ENCODE measurements at places on chromosomes 7 and 10.

DNA sequence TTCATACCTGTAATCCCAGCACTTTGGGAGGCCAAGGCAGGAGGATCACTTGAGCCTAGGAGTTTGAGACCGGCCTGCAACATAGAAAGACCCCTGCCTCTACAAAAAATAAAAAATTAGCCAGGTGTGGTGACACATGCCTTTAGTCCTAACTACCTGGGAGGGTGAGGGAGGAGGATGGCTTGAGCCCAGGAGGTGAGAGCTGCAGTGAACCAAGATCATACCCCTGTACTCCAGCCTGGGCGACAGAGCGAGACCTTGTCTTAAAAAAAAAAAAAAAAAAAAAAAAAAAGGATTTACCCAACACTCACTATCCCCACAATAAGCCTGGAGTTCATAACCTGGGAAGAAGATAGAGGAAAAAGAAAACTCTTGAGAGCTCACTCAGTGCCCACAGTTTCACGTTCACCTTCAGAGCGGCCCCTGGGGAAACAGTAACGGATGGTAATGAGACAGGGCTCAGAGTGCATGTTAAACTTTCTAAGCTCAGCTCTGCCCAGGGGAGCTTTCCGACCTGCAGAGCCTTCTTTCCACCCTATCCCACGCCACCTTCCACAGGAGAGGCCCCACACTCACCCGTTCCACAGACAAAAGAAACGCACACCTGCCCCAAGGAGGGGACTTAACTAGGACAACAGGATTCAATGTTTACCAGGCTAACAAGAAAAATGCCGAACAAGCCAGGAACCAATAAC, 259.8 kb upstream of the KLF14 start:
- DNase-seq = no peak

- no peak for DNase-seq
Measured at GRCh38 chr7:13044309-13044708, 356.9 kb downstream of the ARL4A start.

GRCh38 chr10:34655286-34656170, 159.6 kb downstream of the PARD3 start:
- peak; percentile 82 for DNase-seq

GRCh38 chr7:98133621-98134303, 27.1 kb downstream of the LMTK2 start:
- no peak for DNase-seq

DNA sequence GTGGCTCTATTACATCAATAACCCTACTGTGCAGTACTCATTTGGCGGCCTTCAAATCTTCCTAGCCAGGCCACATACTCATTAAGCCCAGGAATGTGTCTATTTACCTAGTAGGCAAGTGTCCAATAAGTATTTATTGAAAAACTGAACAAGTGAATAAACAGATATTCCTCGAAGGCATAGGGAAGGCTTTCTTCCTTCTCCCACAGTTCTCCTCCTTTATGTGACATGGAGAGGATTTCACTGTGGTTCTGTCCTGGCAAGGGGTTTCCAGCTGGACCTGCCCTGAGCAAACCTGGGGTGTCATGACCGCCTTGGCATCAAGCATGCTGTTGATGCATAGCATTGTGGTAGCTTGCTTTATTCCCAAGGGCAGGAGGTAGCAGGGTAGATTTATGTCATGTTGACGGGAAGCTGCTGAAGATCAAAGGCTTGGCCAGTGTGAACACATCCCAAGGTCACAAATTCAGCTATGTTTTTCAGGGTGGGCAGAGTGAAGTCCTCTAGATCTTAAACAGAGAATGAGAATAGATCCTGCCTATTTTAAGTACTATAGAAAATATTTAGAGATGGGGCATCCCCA, 195.1 kb downstream of the INHBA start:
- no peak for DNase-seq

DNA sequence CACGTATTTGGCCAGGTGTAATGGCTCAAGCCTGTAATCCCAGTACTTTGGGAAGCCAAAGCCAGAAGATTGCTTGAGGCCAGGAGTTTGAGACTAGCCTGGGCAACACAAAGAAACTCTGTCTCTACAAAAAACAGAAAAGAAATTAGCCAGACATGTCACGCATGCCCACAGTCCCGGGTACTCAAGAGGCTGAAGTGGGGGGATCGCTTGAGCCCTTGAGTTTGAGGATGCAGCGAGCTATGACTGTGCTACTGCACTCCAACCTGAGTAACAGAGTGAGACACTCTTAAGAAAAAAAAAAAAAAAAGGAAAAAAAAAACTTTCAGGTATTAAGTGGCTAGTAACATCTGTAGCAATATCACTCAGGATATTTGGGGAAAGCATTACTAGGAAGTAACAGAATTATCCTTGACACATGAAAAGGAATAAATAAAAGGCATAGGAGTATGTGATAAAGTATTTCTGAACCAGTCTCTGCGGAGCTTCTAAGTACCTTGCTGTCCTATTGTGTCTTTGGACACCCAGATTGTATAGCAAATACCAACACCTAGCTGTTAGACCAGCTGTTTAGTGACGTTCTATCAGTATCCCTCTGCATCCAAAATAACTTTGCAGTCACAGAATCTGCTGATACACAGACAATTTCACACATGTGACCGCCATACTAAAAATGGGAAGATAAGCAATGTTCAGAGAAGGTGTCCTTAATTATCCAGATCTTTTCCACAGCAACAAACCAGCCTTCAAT, 74.4 kb downstream of the CYTH3 start:
- no peak for DNase-seq

GRCh38 chr7:151946932-151947331, 9.3 kb upstream of the GALNTL5 start:
- DNase-seq = no peak

GRCh38 chr7:69395061-69395714, 203.1 kb upstream of the AUTS2 start:
- DNase-seq = peak; percentile 71

- DNase-seq = no peak
Measured at GRCh38 chr7:55429835-55430499, 64.8 kb downstream of the LANCL2 start.

DNA sequence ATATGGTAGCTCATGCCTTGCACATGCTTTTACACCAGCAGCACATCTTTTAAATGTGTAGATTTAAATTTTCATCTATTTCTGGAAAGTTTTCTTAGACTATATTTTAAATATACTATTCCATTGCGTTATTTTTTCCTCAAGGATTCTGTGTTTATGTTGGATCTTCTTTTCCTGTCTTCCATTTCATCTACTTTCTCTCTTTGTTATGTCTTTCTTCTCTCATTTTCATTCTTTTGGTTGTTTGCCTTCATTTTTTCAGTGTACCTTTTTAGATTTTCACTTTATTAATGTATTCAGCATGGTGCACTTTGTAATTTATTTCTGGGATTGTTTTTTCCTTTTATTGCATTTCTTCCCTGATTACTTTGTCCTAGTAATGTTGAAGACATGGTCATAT, 329.8 kb downstream of the ADK start:
- DNase-seq = no peak

DNA sequence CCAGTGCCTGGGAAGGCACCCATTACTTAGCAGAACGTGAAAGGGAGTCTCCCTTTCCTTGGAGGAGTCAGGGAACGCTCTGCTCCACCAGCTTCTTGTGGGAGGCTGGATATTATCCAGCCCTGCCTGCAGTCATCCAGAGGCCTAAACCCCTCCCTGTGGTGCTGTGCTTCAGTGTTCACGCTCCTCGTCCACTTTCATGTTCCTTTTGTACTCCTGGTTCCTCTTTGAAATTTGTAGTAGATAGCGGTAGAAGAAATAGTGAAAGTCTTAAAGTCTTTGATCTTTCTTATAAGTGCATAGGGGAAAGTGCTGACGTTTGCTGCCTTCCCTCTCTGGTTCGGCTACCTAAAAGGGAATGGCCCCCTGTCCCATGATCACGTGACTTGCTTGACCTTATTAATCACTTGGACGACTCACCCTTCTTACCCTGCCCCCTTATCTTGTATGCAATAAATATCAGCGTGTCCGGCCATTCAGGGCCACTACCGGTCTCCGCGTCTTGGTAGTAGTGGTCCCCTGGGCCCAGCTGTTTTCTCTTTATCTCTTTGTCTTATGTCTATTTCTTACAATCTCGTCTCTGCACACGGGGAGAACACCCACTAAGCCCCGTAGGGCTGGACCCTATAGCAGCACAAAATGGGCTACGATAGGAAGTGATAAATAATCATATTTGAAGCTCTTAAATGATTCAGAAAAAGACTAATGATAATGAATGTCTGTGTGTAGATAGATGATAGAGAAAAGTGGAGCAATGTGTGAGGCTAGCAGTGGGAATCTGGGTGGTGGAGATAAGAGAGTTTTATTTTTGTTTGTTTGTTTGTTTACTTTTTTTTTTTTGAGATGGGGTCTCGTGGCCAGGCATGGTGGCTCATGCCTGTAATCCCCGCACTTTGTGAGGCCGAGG, 5.8 kb upstream of the ESYT2 start:
- no peak for DNase-seq

GRCh38 chr7:26437003-26437532, 145.4 kb downstream of the SNX10 start:
- no peak for DNase-seq

DNA sequence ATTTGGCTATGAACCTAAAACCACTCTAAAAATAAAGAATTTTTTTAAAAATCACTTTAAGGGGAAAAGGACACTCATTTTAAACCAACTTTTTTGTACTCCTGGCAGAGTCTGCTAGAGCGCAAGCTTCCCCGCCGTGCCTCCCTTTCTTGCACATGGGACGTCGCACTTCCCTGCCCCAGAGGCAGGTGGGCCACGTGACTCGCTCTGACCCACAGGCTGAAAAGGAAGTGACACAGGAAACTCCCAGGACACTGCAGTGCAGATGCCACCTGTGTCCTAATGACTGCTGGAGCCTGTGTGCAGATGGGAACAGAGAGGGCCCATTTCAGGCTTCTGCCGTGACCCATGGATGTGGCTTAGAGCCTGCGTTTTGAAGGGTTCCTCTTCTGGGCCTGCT, 142.1 kb upstream of the LANCL2 start:
- no peak for DNase-seq

- DNase-seq = no peak
Measured at GRCh38 chr10:128675405-128675804, 549.2 kb upstream of the MKI67 start.

DNA sequence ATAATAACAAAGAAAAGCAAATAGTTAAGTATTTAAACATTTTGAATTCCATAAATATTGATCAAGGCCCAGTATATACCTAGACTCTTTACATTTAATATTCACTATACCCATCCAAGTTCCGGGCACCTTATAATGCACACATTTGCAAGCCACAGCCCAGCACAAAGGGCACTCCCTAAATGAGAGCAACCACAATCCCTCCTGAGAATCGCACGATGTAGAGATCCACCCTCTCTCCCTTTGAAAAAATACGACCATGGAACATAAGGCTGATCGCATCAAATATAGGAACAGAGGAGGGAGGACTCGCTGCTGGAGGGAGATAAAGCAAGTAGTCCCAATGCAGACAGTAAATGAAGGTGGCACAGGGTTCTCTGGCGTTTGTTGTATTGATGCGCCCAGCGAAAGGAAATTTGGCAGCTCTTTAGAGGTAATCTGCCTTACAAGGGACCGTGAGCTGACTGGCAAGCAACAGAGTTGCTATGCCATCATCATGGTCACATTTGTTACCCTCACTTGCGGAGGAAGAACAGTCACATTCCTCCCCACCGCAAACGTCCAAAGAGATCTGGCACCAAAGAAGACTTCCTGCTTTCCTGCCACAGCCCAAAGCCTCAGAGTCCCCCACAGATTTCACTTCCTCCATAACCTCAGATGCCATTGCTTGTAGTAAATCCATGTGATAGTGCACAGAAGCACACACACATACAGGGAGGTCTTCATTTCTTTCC, 16.1 kb upstream of the TAS2R40 start:
- no peak for DNase-seq

Measured in brain microvascular endothelial cell (primary cell).